ENCODE measurements at places on chromosomes 5 and 9.

DNA sequence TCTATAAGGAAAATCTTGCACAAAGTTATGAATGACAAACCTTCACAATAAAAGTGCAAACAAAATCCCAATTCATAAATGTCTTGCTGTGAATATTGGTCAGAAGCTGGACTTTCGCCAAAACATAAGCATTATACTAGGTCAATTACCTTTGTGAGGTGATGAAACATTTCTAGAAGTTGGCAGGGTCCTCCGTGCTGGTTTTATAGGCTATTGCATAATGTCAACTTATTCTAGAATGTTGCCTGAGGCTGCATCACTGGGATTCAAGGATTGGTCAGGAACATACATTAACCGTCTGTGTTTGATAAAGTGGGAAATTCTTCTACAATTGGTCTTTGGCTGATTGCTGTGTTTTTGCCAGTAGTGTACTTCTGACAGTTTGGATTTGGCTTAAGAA, 49.8 kb upstream of the PALM2AKAP2 start:
- DNase-seq: peak; percentile 71

DNA sequence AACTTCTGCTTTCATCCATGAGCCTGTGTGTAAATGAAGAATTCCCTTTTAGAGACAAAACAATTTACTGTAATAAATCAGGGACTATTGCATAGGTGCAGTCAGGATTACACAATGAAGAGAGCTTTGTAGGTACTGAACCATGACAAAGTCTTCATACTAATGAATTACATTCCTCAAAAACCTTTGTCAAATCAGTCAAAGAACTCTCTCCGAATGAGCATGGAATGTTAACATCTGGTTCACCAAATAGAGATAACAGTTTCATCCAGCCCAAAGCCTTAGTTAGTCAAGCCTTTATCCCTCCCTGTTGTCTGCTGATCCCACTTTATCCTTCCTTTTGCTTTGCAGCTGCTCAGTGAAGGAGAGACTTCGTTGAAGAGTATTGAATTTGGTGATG, 62.9 kb upstream of the DMRTA1 start:
- no peak for DNase-seq

DNA sequence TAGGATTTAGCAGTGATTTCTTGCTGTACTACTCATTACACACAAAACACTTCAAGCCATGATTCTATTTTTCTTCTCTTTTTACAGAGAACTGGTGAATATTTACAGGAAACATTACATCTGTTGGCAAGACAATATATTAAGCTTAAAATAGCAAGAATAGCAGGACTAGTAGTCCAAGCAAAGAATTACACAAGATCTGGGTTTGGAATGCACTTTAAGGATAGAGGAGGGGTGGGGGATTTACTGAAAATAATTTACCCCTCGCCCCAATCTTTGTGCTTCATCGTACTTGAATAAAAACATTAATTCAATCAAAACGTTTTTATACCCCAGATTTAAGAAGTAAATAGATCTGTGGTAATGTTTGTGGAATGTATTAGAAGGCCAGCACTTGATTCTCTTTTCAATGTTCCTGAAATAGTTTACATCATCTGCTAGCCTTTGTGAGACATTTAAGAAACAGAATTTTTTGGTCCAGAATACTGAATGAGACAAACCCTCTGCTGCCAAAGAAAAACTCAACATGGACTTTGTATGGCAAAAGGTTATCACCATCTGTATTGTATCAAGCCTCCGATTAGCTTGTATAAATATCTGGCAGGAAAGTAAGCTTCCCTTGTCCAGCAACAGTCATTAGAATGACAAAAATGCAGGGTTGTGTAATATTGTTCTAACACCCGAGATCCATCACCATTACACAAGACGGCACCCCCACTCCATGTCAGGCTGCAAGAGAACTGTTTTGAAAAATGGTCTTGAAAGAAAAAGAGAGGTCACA, 23.8 kb downstream of the SVEP1 start:
- peak; percentile 90 for DNase-seq

GRCh38 chr5:171157775-171158174, 151.3 kb upstream of the TLX3 start:
- peak; percentile 1 for DNase-seq

GRCh38 chr5:128156521-128156920, 73.0 kb downstream of the SLC12A2 start:
- DNase-seq: no peak

- DNase-seq: no peak
Measured at GRCh38 chr5:149379177-149379761, at the start of gene IL17B. Gene IL17B, minus strand, starts transcription at chr5:149379292. Its CDS starts 67 bp downstream, at chr5:149379225.

DNA sequence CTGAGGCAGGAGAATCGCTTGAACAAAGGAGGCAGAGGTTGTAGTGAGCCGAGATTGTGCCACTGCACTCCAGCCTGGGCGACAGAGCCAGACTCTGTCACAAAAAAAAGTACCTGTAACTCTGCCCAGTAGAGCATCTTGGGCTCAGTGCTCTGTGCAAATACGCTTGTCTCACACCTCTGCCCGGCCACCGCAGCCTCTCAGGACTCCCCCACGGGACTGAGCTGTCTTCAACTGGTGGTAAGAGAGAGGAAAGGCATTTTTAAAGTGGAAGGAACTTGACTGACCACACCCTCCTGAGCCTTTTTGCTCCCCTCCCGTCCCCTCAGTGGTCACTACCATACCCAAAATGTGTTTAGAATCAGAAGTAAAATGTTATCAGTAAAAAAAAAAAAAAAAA, 174.3 kb upstream of the PIK3R1 start:
- DNase-seq: no peak

DNA sequence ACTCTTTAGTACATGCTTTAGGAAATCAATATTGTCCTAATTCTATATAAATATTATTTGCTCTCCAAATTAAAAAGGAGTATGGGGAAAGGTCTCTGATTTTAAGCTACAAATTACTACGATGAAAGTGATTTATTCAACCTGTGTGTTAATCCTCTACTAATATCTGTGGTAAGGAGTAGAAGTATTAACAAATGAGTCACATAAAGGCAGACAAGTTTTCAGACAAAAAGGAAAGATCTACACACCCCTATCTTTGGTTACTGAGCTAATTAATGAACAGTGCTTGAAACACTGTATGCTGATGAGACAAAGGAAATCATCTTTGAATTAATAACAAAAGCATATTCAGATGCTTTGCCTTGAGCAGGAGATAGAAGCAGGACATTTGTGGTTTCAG, 15.9 kb downstream of the LOX start:
- peak; percentile 44 for DNase-seq

- no peak for DNase-seq
Measured at GRCh38 chr9:102244916-102245315, 506.5 kb upstream of the GRIN3A start.

GRCh38 chr9:35519692-35520363, 29.9 kb downstream of the RUSC2 start:
- peak; percentile 43 for DNase-seq

GRCh38 chr9:77177894-77178794, 810 bp downstream of the VPS13A start:
- peak; percentile 31 for DNase-seq

DNA sequence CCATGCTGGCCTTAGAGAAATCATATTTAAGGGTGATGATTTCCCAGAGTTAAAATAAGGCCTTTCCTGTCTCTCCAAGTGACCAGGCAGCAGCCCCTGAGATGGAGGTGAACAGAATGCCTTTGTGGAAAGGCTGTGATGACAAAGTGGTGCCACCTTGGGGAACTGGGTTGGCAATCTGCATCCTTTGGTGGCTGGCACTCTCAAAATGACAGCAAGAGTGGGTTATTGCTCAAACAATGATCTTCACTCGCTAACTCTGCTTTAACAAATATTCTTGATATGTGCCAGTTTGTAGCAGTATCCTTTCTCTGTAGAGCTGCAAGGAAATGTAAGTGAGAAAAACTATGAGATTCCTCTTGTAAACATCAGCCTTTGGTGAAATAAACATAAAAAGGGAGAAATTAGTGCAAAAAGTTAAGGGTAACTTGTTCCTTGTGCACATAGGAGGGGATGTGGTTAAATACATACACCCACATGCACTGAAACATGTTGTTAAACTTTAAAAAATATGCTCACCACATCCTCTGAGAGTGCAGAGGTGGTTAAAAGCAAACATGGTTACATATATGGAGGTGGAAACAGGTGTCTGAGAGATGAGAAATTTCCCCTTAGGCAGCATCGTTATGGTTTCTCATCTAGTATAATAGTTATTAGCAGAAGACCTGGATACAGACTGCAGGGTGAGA, 373.4 kb upstream of the CTNND2 start:
- DNase-seq: no peak

GRCh38 chr5:173963182-173963838, 25.7 kb upstream of the C5orf47 start:
- DNase-seq: peak; percentile 59

DNA sequence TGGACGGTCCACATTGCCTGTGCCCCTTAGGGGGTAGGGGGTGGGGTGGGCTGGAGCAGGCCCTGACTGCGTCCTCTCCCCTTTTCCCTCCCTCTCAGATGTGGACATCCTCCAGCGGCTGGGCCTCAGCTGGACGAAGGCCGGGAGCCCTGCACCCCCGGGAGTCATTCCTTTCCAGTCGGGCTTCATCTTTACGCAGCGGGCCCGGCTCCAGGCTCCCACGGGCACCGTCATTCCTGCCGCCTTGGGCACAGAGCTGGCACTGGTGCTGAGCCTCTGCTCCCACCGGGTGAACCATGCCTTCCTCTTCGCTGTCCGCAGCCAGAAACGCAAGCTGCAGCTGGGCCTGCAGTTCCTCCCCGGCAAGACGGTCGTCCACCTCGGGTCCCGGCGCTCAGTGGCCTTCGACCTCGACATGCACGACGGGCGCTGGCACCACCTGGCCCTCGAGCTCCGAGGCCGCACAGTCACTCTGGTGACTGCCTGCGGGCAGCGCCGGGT, 12.3 kb downstream of the COL27A1 start:
- DNase-seq: no peak

DNA sequence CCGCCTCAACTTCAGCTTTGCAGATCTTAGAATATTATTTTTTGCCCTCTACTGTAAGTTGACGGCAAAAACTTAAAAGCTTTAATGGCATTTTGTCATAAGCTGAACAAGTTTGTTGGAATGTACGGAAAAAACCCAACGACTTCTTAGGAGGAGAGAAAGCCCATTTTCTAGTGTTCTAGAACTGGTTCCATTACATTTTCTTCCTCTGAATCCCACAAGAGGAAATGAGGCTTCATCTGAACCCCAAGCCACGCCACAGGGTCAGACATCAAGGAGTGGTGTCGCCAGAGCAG, 113.7 kb downstream of the LHFPL2 start:
- peak; percentile 41 for DNase-seq

DNA sequence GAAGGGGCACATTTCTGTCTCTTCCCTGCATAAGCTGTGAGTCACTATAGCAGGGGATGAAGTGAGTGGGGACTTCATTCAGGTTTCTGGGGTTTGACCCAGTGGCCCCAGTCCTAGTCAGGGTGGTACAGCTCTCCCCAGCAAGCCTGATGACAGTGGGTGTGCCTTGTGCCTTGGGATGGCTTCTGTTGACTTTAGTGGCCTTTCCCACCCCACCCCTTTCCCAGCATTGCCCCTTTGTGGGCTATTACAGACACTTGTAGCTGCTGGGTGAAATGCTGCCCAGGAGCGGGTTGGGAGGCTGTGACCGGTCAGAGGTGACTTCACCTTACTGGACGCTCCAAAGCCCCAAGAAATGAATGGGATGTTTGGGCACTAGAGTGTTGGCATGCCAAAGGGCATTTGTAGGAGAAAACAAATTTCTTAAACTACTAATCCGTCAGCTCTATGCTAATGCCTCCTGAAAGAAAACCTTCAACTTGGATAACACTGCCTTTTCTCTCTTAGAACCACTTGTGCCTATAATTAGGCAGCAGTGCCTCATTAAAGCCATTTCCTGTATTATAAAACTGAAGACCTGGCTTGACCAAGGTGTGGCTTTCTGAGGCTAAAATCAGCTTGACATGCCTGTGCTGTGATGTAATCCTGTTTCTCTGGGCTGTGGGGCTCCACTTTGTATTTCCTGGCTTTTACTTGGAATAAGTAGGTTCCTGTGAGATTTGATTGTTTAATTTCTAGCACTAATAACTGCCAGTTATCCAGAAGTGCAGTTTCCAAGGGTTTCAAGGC, 119.0 kb upstream of the SLC25A48 start:
- peak; percentile 12 for DNase-seq

- DNase-seq: no peak
Measured at GRCh38 chr5:83917261-83917908, 196.7 kb upstream of the HAPLN1 start.

DNA sequence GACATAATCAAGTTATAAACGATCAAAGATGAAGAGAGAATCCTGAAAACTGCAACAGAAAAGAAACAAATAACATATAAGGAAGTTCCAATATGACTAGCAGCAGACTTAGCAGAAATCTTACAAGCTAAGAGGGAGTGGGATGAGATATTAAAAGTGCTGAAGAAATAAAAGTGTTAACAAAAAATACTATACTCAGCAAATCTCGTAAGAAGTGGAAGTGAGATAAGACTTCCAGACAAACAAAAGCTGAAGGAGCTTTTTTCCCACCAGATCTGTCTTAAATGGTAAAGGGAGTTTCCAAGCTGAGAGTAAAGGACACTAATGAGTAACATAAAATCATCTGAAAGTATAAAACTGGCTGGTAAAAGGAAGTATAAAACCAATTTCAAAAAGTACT, 2036.0 kb upstream of the C9orf72 start:
- no peak for DNase-seq

DNA sequence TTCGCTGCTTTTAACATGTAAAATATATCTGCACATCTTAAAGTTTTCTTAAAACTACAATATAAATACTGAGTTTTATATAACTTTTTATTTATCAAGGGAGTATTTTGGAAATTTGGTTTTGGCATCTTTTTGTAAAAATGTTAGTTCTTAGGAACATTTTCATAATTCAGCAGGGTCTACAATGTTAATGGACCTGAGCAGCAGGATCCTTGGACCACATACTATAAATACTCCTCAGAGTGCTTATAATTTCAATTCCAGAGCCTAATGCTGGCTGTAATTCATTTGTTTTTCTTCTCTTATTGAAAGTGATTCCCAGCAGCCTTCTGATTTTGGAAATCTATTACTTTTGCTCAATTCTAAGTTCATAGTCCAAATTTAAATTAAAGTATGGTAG, 1216.2 kb downstream of the MAT2B start:
- no peak for DNase-seq

- DNase-seq: no peak
Measured at GRCh38 chr5:106262395-106262794, 1408.3 kb downstream of the EFNA5 start.

- DNase-seq: peak; percentile 87
Measured at GRCh38 chr9:3875361-3876132, 349.7 kb upstream of the RFX3 start.

DNA sequence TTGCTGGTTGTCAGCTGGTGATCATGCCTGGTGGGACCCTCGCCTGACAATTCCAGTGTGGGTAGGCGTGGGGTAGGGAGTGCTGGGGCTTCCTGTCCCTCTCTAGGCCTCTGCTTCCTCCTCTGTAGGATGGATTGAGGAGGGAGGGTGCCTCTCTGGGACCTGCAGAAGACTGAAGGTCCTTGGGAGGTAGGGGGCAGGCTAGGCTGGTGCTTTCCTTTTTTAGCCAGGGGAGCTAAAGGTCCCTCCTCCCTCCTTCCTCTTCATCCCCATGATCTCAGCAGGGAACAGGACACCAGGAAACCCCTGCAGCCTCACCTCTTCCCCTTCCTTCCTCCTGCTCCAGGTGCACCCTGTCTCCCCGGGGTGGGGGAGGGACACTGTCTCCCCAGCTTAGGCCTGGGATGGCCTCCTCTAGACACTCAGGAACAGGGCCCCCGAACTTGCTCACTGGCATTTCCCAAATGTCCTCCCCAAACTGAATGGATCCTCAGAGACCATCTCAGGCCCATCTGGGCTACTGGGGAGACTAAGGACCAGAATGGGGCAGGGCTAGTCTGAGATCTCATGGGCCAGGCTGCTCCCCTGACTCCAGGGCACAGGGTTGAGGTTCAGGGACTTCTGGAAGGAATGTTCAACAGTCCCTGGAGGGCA, 8.4 kb downstream of the SH2D3C start:
- DNase-seq: no peak

Measured in fibroblast of skin of right biceps (primary cell).